ENCODE measurements at places on chromosomes 6 and 20.

DNA sequence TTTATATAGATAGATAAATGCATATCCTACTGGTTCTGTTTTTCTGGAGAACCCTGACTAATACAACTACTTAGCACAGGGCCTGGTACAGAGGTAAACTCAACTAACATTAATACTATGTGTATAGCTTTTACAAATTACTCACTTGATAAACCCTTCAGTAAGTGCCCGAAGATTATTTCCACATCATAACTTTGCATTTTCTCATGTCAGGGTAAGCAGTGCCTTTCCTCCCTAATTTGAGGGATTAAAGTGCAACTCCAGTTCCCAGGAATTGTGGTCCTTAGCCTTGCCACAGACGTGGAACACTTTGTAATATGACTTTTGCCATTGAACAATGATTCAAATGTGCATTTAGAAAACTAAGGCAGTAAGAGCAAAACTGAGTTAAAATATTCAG lies 147.5 kb upstream of the SMLR1 start:
- DNase-seq = no peak

DNA sequence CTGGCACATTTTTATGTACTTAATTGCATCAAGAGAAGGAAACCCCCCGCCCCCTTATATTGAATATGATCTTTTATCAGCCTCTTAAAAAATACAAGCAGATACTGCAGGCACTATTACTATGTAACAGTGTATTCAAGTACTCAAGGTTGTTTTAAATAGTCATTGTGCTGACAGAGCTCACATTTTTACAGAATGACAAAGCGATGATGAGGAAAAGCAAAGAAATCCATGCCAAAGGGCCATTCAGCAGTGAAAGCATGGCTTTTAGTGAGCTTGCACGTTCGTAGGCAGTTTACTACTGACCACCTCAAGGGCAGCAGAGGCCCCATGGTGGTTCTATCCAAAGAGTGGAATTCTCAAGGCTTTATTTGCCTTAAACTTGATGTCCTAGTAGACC lies 146.8 kb downstream of the RPS12 start:
- DNase-seq = no peak

GRCh38 chr6:40569162-40569910 lies 17.8 kb downstream of the LRFN2 start:
- no peak for DNase-seq

DNA sequence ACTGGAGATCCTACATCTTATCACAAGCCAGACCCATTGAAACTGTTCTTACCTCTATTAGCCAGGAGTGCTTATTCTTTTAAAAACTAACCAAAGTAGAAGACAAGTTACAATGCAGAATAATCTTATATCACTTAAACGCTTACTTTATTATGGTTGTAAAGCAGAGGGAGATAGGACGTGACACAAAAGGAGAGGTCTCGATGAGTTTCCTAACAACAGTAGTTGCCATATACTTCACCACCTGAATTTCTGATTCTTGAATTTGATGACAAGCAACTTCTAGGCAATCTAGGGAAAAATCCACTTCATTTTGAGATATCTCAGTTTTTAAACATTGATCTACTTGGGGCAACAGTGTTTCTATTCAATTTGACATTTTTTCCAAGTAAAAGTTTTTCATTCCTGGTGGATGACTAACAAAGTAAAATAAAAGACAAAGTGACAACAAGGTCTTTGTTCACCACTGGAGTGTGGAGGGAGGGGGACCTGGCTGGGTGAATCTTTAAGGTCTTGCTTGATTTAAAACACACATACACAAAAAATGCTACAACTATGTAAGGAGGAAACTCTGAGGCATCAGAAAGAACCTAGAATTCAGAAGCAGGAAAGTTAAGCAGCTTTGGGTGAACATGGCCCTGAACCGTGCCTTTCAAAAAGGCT lies 110.9 kb downstream of the SMLR1 start:
- DNase-seq = no peak

DNA sequence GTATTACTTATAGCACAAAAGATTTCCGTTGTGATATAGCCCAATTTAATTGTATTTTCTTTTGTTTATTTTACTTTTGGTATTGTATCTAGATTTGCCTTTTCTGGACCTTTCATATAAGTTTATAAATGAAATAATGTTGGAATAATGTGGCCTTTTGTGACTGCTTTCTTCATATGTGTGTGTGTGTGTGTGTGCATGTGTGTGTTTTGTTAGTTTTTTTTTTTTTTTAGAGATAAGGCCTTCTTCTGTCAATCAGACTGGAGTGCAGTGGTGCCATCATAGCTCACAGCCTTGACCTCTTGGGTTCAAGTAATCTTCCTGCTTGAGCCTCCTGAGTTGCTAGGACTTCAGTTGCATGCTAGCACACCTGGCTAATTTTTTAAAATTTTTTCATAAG lies 37.8 kb upstream of the ASXL1 start:
- no peak for DNase-seq

DNA sequence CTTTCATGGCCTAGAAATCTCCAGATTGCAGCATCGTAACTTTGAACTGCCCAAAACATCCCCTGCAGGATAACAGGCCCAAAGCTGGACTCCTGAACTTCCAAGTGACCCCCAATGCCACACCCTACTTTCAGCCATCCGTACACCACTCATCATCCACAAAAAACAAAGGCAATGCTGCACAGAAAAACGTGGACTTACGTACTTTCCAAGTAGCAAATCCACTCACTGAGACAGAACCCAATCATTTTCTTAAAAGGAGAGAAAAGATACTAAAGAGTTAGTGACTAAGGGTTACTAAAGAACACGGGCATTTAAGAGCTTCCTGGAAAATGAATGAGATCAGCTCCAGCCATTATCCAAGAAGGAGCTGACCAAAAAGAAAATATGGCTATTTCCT lies 211.0 kb downstream of the WDR27 start:
- DNase-seq = no peak

- DNase-seq = no peak
Observed at GRCh38 chr6:56692523-56693245, 50.0 kb upstream of the DST start.

GRCh38 chr6:159973951-159974350 lies 5.1 kb downstream of the IGF2R start:
- DNase-seq = no peak

- no peak for DNase-seq
Observed at GRCh38 chr6:121436960-121437850, 1.8 kb downstream of the GJA1 start.

- DNase-seq = no peak
Observed at GRCh38 chr20:4457566-4458543, 263.9 kb upstream of the PRND start.

DNA sequence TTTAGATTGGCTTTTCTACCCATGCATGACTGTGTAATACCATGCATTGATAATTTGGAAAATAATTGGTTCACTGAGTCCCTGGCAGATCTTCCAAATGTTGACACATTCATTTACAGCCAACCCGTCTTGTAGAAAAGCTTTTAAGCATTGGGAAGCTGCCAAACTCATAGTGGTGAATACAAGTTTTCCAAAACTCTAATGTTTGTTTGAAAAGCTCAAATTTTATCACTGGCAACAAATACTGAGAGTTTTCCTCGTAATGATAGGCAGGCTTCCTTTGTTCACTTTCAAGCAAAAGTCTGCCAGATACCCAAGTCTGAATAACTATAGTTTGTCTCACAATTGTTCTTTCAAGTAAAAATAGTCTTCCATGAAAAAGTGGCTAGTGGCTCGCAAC lies 143.0 kb downstream of the FIG4 start:
- no peak for DNase-seq

DNA sequence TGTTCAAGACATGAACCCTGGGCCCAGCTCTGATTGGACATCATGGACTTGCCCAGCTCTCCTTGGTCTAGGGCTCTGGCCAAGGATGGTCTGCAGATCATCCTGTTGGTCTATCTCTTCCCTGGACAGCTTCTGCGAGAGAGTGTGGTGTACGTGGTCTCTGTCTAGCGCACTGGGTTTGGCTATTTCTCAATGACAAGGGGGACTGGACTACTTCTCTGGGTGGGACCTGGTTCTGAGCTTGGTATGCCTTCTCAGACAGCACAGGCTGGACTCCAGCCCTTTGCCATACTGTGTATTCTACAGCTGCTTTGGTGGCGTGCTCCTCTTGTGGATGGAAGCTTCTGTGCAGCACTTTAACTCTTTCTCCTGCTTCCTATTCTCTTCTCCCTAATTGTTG lies 8.5 kb upstream of the RAET1E start:
- no peak for DNase-seq

DNA sequence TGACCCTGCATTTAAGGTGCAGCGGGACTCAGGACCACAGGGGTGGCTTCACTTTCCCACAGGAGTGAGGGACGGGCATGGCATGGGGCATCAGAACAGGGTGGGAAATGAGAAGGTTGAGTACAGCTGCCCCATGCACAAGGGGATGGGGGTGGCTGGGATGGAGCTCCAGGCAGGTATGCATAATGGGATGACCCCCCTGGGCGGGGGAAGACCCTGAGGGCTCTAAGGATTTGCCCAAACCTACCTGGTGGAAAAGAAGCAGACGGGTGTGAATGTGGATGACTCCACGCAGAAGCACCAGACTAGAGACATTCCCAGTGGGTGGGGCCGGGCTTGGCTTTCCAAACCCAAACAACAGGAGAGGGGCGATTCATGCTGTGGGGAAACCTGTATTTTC lies 200.3 kb downstream of the SYNDIG1 start:
- no peak for DNase-seq

DNA sequence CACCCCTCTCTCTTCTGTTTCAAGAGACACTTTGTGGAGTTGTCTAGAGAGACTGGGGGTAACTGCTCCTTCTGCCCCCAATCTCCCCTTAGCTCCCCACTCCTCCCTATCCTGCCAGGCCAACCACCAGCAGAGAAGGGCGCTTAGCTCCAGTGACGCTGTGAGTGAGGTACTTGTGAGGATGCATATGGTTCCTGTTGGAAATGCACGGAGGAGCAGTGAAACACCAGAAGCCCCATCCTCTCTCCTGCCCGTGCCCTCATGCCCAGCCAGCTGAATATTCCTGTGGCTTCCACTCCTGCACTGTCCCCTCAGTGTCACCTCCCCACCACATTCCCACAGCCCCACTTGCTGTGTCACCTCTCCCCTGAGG lies 11.9 kb downstream of the NT5E start:
- no peak for DNase-seq

- DNase-seq = no peak
Observed at GRCh38 chr20:32610472-32611218, 25.5 kb upstream of the NOL4L start.

DNA sequence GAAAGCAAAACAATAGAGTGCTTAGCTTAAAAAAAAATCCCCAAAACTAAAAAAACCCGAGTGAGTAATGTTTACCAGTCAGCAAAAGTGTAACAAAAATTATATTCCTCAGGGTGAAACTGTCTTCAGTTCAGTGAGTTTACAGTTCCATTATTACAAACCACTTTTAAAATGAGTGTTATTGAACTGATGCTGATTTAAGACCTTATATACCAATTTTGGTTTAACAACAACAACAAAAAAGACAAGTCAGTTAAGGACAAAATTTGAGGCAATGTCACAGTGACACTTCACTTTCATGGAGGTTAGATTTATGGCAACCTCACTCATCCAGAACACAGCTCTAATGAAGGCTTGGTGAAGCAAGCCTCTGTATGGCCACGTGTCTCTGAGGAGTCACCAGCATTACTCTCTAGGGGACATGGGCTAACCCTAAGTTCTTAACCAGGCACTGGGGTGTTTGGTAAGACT lies 630.8 kb downstream of the PHF3 start:
- DNase-seq = no peak

DNA sequence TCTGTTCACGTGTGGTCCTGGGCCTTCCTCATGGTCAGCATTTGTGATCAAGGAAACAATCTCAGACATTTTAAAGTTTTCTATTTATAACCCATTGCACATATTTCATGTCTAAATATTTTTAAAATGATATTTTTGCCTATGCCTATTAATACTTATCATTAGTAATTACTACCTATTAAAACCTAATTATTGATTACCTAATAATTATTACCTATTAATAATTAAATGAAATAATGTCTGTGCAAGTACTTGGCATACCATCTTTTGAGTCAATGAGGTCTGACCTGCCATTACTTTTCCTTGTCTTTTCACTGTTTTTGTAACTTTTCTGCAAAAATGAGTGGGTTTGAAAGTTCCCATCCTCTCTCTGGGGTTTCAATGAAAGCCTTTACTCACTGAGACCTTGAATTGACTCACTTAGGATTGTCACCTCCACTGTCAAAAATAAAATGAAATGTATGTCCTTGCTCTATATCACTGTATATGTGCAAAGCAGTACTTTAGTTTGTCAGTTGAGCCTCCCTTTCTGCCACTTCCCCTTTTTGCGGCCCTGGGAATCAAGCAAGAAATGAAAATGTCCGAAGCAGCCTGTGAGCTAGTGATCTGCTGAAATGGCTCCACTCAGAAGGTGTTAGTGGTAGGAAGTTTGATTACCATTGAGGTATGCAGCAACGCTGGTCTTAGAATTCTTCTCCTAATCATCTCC lies 87.8 kb downstream of the L3MBTL3 start:
- DNase-seq = no peak

- no peak for DNase-seq
Observed at GRCh38 chr6:116842459-116842858, 13.6 kb upstream of the GPRC6A start.

DNA sequence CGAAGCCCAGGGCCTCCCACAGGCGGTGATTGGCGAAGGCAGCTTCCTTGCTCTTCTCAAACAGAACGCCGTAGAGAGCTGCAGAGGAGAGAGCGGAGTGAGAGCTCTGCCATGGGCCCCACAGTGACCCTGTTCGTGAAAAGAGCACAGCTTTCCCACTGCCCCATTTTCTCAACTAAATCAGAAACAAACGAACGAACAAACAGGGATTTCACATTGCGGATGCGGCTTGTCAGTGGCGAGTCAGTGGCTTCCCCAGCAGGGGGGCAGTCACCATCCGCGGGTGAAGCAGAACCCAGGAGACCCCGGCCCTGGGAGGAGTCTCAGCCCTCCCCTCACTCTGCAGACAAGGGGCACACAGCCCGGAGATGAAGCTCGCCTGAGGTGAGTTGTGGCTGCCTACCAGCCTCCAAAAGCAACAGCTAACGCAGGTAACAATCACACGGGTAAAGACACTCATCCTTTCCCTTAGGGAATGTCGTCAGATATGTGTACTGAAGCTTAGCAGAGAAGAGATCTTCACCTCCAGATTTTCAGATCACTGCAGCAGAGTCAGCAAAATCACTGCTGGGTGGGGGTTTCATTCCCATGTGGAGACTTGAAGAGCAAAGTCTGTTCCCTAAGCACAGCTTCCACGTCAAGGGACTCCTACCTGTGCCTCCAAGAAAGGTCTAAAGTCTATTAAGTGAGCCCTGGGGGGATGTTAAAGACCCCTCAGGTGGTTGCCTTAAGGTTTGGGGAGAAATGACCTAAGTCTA lies 51.2 kb upstream of the GPR31 start:
- DNase-seq = no peak

DNA sequence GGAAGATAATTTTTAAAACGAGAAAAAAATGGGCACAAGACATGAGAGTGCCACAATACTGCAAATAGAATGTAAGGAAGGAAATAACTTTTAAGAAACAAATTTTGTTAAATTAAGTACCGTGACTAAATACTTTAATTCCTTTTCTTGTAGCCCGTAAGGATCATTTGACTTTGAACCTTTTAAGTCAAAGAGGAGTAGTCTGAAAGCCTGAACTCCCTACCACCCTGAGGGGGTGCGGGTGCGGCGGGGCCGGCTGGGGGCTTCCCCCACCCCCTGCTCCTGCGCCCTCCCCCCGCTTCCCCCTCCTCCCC lies 231 bp upstream of the PHACTR2 start:
- DNase-seq = no peak

- DNase-seq = no peak
Observed at GRCh38 chr6:162463576-162463975, 264.0 kb downstream of the PRKN start.

GRCh38 chr6:131061751-131062119 lies 1.3 kb downstream of the EPB41L2 start:
- no peak for DNase-seq
